Left renal pelvis (tissue), 4 donors: ENCODE measurements at places on chromosomes 1 and 21. TPM values are rescaled to one million over a fixed set of nuclear protein-coding genes. Genes with fewer than 3 reads are reported as not detected.

Gene PSMG1
- polyA plus RNA-seq: 48.0 TPM

Gene RPE65
- 0.09 TPM for polyA plus RNA-seq

Gene MYBPH
- 0.21 TPM for polyA plus RNA-seq

Gene OXCT2
- polyA plus RNA-seq: 0.29 TPM

Gene AURKAIP1
- 55.3 TPM for polyA plus RNA-seq

Gene LCE1E
- polyA plus RNA-seq: not detected

Gene DNM3
- polyA plus RNA-seq: 5.3 TPM

Gene LRRC38
- not detected for polyA plus RNA-seq

Gene CCDC185
- polyA plus RNA-seq: 0.09 TPM

Gene COL6A2
- polyA plus RNA-seq: 248 TPM

Gene VWA1
- 49.2 TPM for polyA plus RNA-seq

Gene FAM177B
- 0.13 TPM for polyA plus RNA-seq

Gene FLG
- polyA plus RNA-seq: 2.7 TPM

Gene HAPLN2
- polyA plus RNA-seq: 0.37 TPM

Gene CLEC20A
- 0.56 TPM for polyA plus RNA-seq

Gene SLC9C2
- 0.15 TPM for polyA plus RNA-seq

Gene GNAT2
- polyA plus RNA-seq: not detected

Gene TAL1
- 4.1 TPM for polyA plus RNA-seq

Gene BEND5
- 29.7 TPM for polyA plus RNA-seq

Gene CAPZB
- 249 TPM for polyA plus RNA-seq

Gene FAF1
- polyA plus RNA-seq: 52.7 TPM

Gene ILDR2
- 15.6 TPM for polyA plus RNA-seq

Gene SYCP1
- polyA plus RNA-seq: 0.36 TPM

Gene ADCY10
- polyA plus RNA-seq: 0.55 TPM

Gene RNU1-2
- not detected for polyA plus RNA-seq

Gene GBP7
- polyA plus RNA-seq: 0.46 TPM

Gene ACKR1
- polyA plus RNA-seq: 0.56 TPM

Gene OLFM3
- polyA plus RNA-seq: 31.6 TPM

Gene FMO2
- 0.40 TPM for polyA plus RNA-seq

Gene AGRN
- 60.6 TPM for polyA plus RNA-seq

Gene AADACL3
- not detected for polyA plus RNA-seq

Gene FCMR
- polyA plus RNA-seq: 2.3 TPM

Gene ARHGAP29
- polyA plus RNA-seq: 21.5 TPM

Gene RIMKLA
- 0.70 TPM for polyA plus RNA-seq

Gene NEXN
- polyA plus RNA-seq: 13.6 TPM

Gene CLCA1
- not detected for polyA plus RNA-seq

Gene SPRR2E
- not detected for polyA plus RNA-seq

Gene FCRLA
- polyA plus RNA-seq: not detected

Gene BCAR3
- 25.6 TPM for polyA plus RNA-seq

Gene ITPKB
- 23.1 TPM for polyA plus RNA-seq

Gene ZBTB8OS
- polyA plus RNA-seq: 22.2 TPM

Gene INAVA
- 10.3 TPM for polyA plus RNA-seq

Gene SLC25A24
- polyA plus RNA-seq: 75.9 TPM

Gene EXO1
- 13.5 TPM for polyA plus RNA-seq

Gene SIKE1
- 55.8 TPM for polyA plus RNA-seq

Gene PHLDA3
- 10.5 TPM for polyA plus RNA-seq

Gene AIRE
- 0.55 TPM for polyA plus RNA-seq

Gene CLDN14
- polyA plus RNA-seq: 4.4 TPM

Gene AGO3
- polyA plus RNA-seq: 13.7 TPM

Gene ADAM15
- polyA plus RNA-seq: 53.1 TPM

Gene CELA2A
- polyA plus RNA-seq: not detected

Gene KPRP
- not detected for polyA plus RNA-seq

Gene BATF3
- polyA plus RNA-seq: 1.3 TPM
